ENCODE measurements at places on chromosomes 1 and 21.

GRCh38 chr1:162704673-162705424, 72.6 kb downstream of the DDR2 start:
- no peak for DNase-seq

DNA sequence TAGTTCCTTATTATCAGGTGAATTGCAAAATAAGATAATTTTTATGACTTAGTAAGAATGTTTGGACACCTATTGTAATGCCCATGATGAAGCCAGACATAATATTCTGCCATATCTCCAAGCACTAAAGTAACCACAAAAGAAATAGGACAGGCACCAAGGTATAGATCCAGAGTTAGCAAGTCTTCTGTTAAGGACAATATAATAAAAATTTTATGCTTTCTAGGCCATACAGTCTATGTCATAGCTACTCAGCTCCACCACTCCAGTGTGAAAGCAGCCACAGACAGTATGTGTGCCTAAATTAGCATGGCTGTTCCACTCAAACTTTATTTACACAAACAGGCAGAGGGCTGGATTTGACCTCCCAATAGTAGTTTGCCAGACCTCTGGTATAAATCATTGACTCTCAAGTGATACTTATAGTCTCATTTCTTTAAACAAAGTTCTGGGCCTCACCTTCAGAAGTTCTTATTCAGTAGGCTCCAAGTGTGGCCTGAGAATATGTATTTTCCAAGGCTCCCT, 88.3 kb downstream of the SCMH1 start:
- no peak for DNase-seq

DNA sequence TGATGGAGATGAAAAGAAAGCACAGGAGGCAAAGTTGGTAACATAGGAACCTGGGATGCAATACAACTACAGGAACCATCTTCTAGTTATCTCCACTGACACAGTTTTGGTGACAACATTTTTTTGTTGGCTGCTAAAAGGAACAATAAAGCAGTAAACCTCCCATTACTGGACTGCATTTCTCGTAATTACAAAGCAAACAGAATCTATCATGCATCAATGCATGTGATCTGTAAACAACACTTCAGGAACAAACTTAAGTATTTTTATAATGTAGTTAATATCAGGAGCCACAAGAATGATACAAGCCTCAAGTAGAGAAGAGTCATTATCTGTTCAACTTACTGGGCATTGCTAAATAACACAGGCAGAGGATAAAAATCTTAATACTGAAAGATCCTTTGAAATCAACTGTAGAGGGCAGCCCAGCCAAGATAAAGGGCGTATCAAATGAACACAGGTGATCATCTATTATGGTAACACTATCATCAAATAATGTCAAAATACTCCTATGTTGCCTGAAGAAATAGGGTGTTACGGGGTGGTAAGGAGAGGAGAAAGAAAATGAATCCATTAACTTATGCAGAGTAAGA, 193.3 kb downstream of the EIF4G3 start:
- no peak for DNase-seq

- DNase-seq = no peak
These were observed 198.6 kb downstream of the MRPL39 start for GRCh38 chr21:25408666-25409065.

- no peak for DNase-seq
These were observed 808 bp downstream of the C1orf116 start for GRCh38 chr1:207031632-207032264.

GRCh38 chr1:63403386-63403785, 36.0 kb downstream of the ALG6 start:
- DNase-seq = no peak

DNA sequence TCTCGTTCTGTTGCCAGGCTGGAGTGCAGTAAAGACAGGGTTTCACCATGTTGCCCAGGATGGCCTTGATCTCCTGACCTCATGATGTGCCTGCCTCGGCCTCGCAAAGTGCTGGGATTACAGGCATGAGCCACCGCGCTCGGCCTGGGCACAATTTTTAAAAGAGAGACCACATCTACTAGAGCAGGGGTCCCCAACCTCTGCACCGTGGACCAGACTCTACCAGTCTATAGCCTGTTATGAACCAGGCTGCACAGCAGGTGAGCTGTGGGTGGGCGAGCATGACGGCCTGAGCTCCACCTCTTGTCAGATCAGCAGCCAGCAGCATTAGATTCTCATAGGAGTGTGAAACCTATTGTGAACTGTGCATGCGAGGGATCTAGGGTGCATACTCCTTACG, 20.8 kb downstream of the TNNT2 start:
- no peak for DNase-seq

- no peak for DNase-seq
These were observed 24.5 kb downstream of the ACOT11 start for GRCh38 chr1:54572542-54572850.

GRCh38 chr1:206535853-206536188, 28.5 kb downstream of the RASSF5 start:
- no peak for DNase-seq

GRCh38 chr1:58104960-58105359, 441.6 kb downstream of the OMA1 start:
- no peak for DNase-seq

GRCh38 chr1:206794294-206794908, 22.1 kb upstream of the IL10 start:
- DNase-seq = no peak

DNA sequence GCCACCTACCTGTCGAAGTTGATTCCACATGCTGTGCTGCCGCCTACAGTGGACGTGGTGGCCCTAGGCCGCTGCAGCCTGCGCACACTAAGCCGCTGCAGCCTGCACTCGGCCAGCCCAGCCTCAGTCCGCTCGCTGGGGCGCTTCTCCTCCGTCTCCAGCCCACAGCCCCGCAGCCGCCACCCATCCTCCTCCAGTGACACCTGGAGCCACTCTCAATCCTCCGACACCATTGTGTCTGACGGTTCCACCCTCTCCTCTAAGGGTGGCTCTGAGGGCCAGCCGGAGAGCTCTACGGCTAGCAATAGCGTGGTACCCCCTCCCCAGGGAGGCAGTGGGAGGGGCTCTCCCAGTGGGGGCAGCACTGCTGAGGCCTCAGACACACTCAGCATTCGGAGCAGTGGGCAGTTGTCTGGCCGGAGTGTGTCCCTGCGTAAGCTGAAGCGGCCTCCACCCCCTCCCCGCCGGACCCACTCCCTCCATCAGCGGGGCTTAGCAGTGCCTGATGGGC, 46.9 kb downstream of the YARS1 start:
- peak; percentile 20 for DNase-seq

- no peak for DNase-seq
These were observed 9.9 kb upstream of the C1orf141 start for GRCh38 chr1:67144696-67145095.

GRCh38 chr21:16502897-16503296, 773.1 kb downstream of the USP25 start:
- no peak for DNase-seq

- DNase-seq = no peak
These were observed 1660.1 kb upstream of the B3GALT2 start for GRCh38 chr1:194846488-194846887.

- no peak for DNase-seq
These were observed 62.1 kb upstream of the S1PR1 start for GRCh38 chr1:101174722-101175121.

DNA sequence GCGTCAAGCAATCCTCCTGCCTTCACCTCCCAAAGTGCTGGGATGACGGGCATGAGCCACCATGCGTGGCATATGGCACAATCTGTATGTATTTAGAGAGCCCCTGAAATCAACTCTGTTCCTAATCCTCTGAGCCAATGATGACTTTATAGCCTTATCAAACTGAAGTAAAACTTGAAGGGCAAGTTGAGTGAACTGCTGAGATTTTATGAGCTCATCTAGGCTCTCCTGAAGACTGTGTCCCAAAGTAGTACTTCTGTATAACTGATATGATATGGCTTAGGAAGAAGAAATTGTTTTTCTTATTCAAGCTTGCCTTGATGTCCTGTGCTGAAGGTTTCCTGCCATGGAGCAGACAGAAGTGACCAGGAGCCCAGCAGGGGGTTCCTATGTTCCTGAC, 23.7 kb upstream of the NKAIN1 start:
- DNase-seq = no peak

DNA sequence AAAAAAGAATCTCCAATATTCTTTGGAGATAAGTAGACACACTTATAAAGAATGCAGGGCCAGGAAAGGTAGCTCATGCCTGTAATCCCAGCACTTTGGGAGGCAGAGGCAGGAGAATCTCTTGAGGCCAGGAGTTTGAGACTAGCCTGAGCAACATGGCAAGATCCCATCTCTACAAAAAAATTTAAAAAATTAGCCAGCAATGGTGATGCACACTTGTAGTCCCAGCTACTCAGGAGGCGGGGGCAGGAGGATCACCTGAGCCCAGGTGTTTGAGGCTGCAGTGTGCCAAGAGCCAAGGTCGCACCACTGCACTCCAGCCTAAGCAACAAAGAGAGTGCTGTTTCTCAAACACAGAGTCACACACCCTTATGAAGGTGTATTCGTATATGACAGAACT, 385.0 kb downstream of the SMYD3 start:
- no peak for DNase-seq

DNA sequence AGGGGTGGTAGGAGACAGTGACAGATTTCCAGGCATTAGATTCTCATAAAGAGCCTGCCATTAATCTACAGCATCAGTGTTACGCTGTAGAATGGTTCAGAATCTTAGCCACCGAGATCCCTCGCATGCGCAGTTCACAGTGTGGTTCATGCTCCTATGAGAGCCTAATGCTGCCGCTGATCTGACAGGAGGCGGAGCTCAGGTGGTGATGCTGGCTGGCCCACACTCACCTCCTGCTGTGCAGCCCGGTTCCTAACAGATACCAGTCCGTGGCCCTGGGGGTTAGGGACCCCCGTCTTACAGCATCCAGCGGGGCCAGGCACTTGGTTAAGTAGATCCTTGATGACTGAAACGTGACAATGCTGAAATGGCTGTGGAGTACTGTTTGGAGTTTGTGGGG, 163.6 kb upstream of the C1orf21 start:
- DNase-seq = no peak

- DNase-seq = no peak
These were observed 21.0 kb upstream of the CSF3R start for GRCh38 chr1:36503733-36504132.

Data from ovary (tissue), 10 donors.